Panc1 (cell line): ENCODE measurements at places on chromosomes 1 and 21. TPM values are rescaled to one million over a fixed set of nuclear protein-coding genes. Genes with fewer than 3 reads are reported as not detected.

CELA2B gene
- not detected for total RNA-seq

- no peaks in the 10 kb centered on the region for H3K27me3 ChIP-seq
- peak; percentile 52 for DNase-seq
- H3K27ac ChIP-seq = no peak overlapping the region
- H3K4me1 ChIP-seq = 0 out of 2 replicates have a peak, but pooled peaks cover 7% of the 10 kb centered on the region
- H3K4me3 ChIP-seq = no peak overlapping the region
- no peaks in the 10 kb centered on the region for H3K36me3 ChIP-seq
Observed at GRCh38 chr21:36927719-36928117, 38.8 kb downstream of the HLCS start.

- H3K36me3 ChIP-seq = no peaks in the 10 kb centered on the region
- H3K4me3 ChIP-seq = no peak overlapping the region
- no peak overlapping the region for H3K27ac ChIP-seq
- H3K4me1 ChIP-seq = no peaks in the 10 kb centered on the region
- DNase-seq = no peak
- H3K27me3 ChIP-seq = no peaks in the 10 kb centered on the region
Observed at GRCh38 chr1:238111081-238111480, 220.4 kb upstream of the ZP4 start.

DNA sequence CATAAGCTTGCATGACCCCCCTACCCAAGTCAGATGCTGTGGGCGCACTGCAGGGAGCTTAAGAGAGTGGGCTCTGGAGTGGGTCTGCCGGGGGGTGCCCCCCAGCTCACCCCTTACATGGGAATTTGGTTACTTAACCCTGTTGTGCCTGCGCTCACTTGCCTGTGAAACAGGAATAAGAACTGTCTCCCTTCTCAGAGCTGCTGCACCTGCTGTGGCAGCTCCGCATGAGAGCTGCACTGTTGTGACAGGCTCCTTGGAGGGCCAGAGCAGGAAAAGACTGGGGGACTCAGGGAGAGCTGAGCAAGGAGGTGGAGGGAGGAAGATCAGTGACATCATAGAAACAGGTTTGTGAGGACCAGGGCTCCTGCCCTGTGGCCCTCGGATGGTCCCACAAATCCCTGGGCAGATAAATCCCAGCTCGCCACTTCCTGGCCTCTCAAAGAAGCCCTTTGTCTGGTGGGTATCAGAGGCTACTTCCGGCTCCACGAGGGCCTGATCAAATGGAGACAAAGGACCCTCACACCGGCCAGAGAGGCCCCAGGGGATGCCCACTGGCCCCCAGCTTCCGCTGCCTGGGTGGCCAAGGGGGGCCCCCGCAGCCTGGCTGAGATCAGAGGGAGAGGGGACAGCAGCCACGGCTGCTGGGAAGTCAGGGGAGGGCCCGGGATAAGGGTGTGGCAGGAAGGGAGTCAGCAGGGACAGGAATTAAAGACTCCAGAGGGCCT lies 28.9 kb upstream of the LAPTM5 start:
- no peak overlapping the region for H3K27ac ChIP-seq
- peaks cover 2% of the 10 kb centered on the region for H3K27me3 ChIP-seq
- DNase-seq = no peak
- no peak overlapping the region for H3K4me3 ChIP-seq
- no peaks in the 10 kb centered on the region for H3K36me3 ChIP-seq

DNA sequence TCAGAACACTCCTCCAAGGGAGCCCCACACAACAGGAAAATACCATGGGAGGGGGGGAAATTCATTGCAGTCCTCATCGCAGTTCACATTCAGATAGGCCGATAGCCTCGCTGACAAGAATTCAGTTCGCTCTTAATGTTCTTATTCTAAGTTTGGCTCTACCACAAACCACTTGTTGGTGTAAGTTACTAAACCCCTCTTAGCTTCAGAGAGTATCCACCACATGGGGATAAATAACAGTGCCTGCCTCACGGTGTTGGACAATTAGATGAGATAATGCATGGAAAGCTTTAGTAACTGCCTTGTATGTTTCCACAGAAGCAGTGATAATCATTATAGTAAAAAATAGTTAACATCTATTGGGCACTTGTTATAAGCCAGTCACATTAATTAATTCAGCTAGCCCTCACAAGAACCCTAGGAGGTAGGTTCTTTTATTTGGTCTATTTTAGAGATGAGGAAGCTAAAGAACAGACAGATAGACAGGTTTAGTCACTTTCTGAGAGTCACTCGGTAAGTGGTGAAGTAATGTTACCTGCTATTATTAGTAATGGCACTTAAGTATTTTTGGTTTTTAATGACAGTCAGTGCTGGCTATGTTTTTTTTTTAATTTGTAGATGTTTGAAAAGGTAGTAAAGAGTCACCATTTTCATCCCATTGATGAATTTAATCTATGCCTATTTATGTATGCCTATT lies 10.1 kb downstream of the VAV3 start:
- H3K4me3 ChIP-seq = no peak overlapping the region
- no peaks in the 10 kb centered on the region for H3K4me1 ChIP-seq
- DNase-seq = no peak
- H3K27me3 ChIP-seq = no peaks in the 10 kb centered on the region; the same call in 1 of the 2 replicates
- H3K27ac ChIP-seq = no peak overlapping the region

DNA sequence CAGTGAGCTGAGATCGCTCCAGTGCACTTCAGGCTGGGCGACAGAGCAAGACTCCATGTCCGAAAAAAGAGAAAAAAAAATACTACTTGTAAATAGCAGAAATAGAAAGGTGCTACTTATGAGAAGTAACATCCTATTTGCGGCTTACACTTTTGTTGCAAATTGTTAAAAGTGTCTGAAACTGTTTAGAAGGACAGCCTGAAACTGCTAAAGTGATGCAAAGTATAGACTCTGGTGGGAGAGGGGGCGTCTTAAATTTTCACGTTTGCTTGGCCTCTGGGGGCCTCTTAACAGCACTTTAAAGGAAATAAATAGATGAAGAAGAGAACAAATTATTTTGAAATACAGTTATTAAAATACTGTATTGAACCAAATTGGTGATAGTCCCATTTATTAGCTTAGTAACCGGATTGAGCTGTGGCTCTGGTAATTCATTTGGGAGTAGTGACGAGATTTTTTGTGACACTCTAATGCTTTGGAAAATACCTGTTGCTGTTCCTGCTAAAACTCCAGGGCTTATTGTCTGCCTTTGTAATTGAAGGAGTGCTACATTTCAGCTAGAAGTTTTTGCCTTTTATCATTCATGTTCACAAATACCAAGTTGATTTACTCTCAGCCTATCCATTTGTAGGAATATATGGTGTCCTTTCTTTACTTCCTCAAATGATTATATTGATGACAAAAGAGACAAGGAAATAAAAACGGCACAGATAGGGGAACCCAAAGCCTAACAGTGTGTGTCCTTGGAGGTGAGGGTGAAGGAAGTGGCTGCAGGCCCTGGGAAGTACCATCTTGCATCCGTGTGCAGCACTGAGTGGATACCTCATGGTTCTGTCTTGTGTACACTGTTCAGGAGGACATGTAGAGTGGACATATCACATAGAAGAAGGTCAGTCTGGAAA lies 6.2 kb downstream of the PKNOX1 start:
- no peaks in the 10 kb centered on the region for H3K36me3 ChIP-seq
- no peak overlapping the region for H3K4me3 ChIP-seq
- peaks cover 3% of the 10 kb centered on the region for H3K4me1 ChIP-seq

DNA sequence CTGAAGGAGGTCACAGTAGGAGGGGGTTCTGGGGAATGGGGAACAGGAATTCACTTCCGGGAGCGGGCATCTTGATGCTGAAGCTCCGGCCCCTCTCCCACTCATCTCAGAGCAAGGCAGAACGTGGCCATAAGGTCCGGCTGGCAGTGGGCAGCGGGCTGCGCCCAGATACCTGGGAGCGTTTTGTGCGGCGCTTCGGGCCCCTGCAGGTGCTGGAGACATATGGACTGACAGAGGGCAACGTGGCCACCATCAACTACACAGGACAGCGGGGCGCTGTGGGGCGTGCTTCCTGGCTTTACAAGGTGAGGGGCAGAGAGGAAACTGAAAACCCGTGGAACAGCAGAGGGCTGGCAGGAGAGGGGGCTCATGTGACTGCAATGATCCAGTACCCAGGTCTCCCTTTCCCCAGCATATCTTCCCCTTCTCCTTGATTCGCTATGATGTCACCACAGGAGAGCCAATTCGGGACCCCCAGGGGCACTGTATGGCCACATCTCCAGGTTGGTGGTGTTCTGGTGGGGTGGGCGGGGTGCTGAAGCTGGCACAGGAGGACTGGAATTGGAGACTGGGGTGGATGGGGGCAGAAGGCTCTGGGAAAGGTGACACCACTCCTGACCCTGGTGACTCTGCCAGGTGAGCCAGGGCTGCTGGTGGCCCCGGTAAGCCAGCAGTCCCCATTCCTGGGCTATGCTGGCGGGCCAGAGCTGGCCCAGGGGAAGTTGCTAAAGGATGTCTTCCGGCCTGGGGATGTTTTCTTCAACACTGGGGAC lies 3.0 kb downstream of the SLC27A3 start:
- H3K27ac ChIP-seq = no peak overlapping the region
- no peaks in the 10 kb centered on the region for H3K27me3 ChIP-seq
- no peak for DNase-seq
- H3K36me3 ChIP-seq = peaks cover 3% of the 10 kb centered on the region; the same call in 1 of the 2 replicates

DNA sequence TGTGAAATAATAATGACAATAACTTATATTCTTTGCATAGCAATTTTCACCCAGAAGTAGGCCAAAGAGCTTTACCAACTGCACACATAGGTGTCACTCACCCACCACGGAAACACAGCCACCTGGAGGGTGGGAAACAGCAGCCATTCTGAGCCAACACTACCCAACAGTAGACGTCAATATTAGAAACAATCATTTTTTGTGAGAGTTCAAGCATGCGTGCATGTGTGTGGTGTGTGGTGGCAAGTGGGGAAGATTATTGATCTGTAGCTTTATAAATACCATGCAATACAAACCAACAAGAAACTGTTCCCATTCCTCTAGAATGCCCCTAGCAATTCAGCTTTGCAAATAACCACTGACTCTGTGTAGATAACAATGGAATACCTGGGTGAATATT lies 19.1 kb downstream of the PROX1 start:
- no peaks in the 10 kb centered on the region for H3K36me3 ChIP-seq
- H3K4me3 ChIP-seq = no peak overlapping the region
- H3K4me1 ChIP-seq = no peaks in the 10 kb centered on the region
- H3K27me3 ChIP-seq = peaks cover 3% of the 10 kb centered on the region; the same call in 1 of the 2 replicates
- no peak overlapping the region for H3K27ac ChIP-seq
- DNase-seq = no peak

DNA sequence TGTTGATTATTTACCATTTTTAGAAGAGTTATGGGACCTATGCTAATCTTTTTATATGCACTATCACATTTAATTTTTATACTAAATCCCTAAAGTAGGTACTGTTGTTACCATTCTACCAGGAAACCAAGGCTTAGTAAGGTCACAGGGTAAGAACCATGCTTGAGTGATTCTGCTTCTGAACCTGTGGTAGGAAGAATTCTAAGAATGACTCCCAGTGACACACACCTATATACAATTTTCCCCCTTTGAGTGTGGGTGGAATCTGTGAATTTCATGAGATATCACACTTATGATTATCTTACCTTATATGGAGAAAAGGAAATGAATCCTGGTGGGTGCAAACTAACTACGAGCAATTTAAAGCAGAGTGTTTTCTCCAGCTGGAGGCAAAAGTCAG lies 391.0 kb downstream of the USH2A start:
- no peaks in the 10 kb centered on the region for H3K4me1 ChIP-seq
- H3K36me3 ChIP-seq = no peaks in the 10 kb centered on the region
- H3K27me3 ChIP-seq = no peaks in the 10 kb centered on the region

GRCh38 chr1:63119575-63120155 lies 202.7 kb upstream of the FOXD3 start:
- no peaks in the 10 kb centered on the region for H3K36me3 ChIP-seq
- no peak overlapping the region for H3K4me3 ChIP-seq
- H3K4me1 ChIP-seq = no peaks in the 10 kb centered on the region
